ENCODE measurements at places on chromosomes 4 and X. TPM values are rescaled to one million over a fixed set of nuclear protein-coding genes. Genes with fewer than 3 reads are reported as not detected.

ZMAT1 gene
- 1.6 TPM for total RNA-seq

CFP gene
- 1.9 TPM for total RNA-seq

CD40LG gene
- total RNA-seq: not detected

- no peak for DNase-seq
Measured at GRCh38 chr4:111946800-111947199, 198.5 kb upstream of the FAM241A start.

BANK1 gene
- 1.1 TPM for total RNA-seq

- DNase-seq: no peak
Measured at GRCh38 chr4:37682701-37683401, 3.3 kb downstream of the RELL1 start.

Measured in glomerular endothelial cell (primary cell).